ENCODE measurements at places on chromosomes 1 and 21. TPM values are rescaled to one million over a fixed set of nuclear protein-coding genes. Genes with fewer than 3 reads are reported as not detected.

OR6K3 gene
- not detected for polyA plus RNA-seq

DNA sequence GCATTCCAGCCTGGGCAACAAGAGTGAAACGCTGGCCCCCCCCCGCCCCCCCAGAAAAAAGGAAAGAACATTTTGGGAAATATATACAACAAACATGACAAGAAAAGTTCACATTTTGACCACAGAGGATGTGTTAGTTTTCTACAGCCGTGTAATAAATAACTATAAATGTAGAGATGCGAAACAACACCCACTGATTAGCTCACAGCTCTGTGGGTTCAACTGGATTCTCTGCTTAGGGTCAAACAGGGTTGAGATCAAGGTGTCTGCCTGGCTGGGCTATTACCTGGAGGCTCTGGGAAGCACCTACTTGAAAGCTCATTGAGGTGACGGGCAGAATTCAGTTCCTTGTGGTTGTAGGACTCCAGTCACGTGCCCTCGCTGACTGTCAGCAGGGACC is 11.1 kb upstream of the VPS26C start:
- no peak for DNase-seq

- peak; percentile 71 for DNase-seq
Observed at GRCh38 chr21:41957991-41958766, 4.4 kb upstream of the C2CD2 start.

DNA sequence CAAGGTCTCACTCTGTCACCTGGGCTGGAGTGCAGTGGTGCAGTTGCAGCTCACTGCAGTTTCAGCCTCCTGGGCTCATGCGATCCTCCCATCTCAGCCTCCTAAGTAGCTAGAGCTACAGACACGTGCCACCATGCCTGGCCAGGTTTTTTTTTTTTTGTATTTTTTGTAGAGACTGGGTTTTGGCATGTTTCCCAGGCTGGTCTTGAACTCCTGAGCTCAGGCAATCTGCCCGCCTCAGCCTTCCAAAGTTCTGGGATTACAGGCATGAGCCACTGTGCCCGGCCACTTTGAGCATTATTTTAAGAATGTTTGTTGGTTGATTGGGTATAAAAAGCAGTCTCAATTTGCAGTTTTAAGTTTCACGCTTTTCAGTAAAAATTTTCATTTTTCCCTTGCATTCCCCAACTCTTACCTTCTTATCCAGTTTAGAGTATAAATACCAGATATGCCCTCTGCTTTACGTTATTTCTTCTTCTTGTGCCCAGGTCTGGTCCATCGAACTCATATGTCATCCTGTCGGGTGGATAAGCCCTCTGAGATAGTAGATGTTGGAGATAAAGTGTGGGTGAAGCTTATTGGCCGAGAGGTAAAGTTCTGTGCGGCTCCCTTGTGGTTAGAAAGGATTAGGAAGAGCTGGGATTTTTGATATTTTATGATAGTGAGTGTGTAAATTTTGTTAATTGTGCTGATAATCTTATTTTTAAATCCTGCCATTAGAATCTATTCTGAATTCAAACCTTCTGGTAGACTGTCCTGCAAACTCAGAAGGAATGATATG is 36.0 kb downstream of the FABP3 start:
- DNase-seq: peak; percentile 20

GRCh38 chr1:183417772-183418491 is at the start of gene NMNAT2:
NMNAT2 (minus strand) TSS chr1:183418380; CDS start chr1:183418267, 113 bp downstream.
- peak; percentile 85 for DNase-seq

DNA sequence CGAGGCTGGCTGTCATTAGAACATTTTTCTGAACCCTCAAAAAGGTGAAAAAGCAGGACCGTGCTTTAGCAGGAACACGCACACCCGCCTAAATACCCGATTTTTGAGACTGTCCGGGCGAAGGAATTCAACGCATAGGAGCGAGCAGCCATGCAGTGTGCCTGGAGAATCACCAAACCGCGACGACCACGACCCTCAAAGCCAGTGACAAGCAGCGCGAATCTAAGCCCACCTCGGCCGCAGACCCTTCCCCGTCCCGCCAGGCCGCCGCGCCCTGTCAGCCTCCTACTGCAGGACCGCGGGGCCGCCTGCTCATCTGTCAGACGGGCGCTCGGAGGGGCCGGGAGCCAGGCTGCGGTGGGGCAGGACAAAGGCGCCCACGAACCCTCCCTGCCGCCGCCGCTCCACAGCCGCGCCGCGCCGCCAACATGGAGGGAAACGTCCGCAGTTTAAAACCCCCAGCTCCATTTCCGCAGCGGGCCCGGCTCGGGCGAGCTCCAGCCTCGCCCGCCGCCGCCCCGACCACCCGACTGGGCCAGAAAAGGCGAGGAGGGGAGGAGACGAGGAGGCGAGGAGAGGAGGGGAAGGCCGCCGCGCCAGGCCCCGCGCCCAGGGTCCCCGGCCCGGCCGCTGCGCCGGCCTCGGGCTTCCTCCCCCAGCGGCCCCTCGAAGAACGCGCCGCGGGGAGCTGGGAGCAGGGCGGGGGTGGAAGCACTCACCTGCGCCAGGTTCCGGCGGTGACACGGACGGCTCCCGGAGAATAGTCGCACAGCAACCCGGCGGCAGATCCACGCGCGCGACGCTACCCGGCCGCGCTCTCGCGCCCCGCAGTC is at the start of gene LBR:
LBR (minus strand) TSS at position 804 of the 833 bp plus-strand sequence. CDS start 3,963 bp downstream, outside the sequence.
- DNase-seq: peak; percentile 34

DNA sequence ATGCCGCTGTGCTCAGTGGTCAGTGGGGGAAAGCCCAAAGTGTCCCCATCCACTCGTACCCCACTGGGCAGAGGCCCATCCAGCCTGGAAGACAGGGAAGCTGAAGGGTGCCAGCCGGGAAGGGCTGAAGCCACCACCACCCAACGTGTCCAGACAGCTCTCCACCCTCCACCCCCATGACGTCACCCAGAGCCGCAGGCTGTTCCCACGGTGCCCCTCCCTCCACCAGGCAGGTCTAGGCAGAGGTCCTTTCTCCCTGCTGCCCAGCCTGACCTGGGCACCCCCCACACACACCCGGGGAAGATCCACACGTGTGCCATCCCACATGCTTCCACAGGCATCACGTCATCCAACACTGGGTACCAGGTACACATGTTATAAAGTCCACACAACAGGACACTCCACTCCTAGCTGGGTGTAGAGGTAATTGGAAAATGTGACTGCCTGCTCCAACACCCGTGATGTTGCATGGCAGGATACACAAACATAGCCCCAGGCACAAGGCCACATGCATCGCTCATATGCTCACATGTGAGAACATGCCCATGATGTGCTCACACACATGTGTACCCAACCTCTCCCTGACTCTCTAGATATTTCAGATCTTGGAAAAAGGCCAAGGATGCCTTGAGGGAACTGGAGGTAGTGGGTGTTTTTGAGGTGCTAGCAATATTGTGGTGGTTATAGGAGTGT is 5.1 kb upstream of the ARHGAP30 start:
- no peak for DNase-seq

DYRK3 gene
- polyA plus RNA-seq: 143 TPM

- DNase-seq: no peak
Observed at GRCh38 chr21:44331650-44332307, 7.4 kb downstream of the CFAP410 start.

GRCh38 chr1:25458541-25459298 is 28.0 kb downstream of the MACO1 start:
- DNase-seq: no peak

DNA sequence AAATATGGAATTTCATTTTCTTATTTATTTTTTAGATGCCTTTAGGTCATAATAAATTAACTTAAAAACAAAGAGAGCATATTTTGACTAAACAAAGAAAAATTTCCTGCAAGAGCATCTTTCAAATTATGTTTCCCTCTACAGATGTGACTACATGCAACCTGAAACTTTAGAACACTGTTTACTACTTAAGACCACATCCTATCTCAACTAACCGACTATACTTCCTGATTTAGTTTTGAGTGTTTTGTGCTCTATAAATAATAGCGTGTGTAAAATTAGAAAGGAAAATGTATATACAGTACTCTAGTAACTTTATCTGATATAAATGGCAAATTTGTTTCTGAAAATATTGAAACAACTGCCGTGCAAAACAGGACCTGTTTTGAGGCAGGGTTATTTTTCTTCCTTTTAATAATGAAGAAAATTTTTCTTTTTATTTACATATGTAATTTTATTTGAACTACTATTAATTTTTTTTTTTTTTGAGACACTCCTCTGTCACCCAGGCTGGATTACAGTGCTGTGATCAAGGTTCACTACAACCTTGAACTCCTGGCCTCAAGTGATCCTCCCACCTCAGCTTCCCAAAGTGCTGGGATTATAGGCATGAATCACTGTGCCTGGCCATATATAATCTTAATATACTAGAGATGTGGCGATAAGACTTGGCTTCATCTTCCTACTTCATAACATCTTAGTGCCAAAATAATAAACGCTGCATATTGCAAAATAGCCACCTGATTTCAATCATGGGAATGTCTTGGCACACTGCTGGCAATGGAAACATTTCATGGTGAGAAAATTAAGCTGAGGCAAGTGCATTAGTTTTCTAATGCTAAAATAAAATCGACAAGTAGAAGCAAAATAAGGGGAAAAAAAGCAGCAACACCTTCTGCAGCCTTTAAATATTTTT is 12.3 kb downstream of the ZRANB2 start:
- DNase-seq: no peak

DNA sequence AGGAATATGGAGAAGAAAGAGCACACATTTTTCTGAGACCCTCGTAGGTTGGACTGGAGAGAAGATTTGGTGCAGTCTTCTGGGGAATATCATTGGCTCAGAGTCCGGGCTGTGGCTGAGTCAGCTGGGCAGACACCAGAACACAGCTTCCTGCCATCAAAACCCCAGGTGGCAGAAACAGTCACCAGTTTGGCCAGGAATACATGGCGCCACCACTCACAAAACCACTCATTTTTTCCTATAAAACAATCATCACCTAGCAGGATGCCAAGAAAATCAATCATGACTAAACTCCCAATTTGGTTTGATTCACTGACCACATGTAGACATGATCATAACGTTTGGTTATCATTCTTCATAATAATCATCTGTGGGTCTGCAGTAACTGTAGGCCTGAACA is 178.1 kb upstream of the PBX1 start:
- no peak for DNase-seq

GRCh38 chr1:184900507-184900906 is 73.8 kb downstream of the NIBAN1 start:
- no peak for DNase-seq

- no peak for DNase-seq
Observed at GRCh38 chr1:21524686-21525339, 15.6 kb downstream of the ALPL start.

GRCh38 chr21:21295303-21295702 is 297.1 kb downstream of the NCAM2 start:
- no peak for DNase-seq

DNA sequence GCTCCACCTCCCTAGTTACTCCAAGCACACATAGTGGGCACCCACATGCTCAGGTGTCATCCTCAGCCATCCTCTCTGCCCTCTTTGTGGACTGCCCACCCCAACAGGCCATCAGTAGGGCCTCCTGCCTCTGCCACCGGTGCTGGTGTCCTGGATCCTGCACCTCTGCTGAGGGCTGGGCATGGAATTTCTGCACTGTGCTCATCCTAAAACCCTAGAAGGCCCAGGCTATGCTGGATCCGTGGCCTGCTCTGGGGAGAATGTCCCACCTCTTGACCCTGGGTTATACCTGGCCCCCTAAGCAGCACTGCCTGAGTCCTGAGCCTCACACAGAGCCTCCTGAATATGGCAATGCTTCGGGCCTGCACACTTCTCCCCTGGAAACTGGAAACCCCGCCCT is 318.3 kb downstream of the MATN1 start:
- no peak for DNase-seq

GRCh38 chr1:236161230-236161629 is 18.9 kb downstream of the GPR137B start:
- no peak for DNase-seq

GRCh38 chr1:108877348-108878159 is 769 bp downstream of the GPSM2 start:
- DNase-seq: peak; percentile 37

DNA sequence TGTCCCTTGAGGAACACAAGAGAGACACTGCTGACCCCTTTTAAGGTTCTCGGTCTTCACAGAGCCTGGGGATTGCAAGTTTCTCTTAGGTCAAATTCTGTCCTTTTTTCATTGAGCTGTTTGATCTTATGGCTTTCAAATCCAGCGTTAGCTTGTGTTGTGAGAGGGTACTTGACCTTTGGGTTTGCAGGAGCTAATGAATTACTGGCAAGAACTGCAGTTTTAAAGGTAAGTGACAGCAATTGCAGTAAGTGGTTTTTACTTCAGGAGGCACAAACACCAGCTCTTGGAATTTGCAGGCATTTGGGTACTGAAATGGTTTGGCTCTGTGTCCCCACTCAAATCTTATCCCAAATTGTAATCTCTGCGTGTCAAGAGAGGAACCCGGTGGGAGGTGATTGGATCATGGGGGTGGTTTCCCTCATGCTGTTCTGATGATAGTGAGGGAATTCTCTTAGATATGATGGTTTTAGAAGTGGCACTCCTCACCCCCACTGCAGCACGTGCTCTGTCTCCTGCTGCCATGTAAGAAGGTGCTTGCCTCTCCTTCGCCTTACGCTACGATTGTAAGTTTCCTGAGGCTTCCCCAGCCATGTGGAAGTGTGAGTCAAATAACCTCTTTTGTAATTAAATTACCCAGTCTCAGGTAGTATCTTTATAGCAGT is 134.5 kb upstream of the LYPLAL1 start:
- DNase-seq: peak; percentile 29

HAPLN2 gene
- polyA plus RNA-seq: 1.5 TPM

DNA sequence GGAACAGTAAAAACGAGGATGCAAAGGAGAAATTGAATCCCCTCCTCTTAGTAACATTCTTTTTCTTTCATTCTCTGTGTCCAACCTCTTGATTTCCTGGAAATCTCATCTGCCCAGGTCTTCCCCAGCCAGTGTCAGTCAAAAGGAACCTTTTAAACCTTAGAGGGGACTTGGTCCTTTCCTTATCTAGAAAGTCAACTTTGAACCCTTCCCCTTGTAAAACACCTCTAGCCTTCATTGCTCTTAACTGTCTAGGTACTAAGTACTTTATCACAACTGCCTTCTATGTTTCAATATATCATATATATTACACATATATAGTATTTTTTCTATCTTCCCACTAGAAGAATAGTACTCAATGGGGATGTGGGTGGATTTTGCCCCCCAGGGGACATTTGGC is 282.1 kb downstream of the NTNG1 start:
- no peak for DNase-seq

DNA sequence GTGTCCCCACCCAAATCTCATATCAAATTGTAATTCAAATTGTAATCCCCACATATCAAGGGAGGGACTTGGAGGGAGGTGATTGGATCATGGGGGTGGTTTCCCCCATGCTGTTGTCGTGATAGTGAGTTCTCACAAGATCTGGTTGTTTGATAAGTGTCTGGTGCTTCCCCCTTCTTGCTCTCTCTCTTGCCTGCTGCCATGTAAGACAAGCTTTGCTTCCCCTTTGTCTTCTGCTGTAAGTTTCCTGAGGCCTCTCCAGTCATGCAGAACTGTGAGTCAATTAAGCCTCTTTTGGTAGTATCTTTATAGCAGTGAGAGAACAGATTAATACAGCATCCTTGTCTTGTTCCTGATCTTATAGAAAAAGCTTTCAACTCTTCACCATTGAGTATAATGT is 6.5 kb upstream of the LRRC39 start:
- no peak for DNase-seq

EFNA4 gene
- 6.0 TPM for polyA plus RNA-seq

Data from testis (tissue), 5 donors.